NCI-H446 (cell line): ENCODE measurements at places on chromosomes 5 and 9.

GRCh38 chr9:111857555-111858211 is 38.9 kb upstream of the UGCG start:
- no peak for DNase-seq

GRCh38 chr5:76535577-76535976 is 87.6 kb downstream of the F2RL2 start:
- no peak for DNase-seq

- DNase-seq, result no peak
Observed at GRCh38 chr5:1515921-1516571, 7.7 kb downstream of the LPCAT1 start.

- no peak for DNase-seq
Observed at GRCh38 chr9:134324359-134325095, 1.7 kb upstream of the RXRA start.

DNA sequence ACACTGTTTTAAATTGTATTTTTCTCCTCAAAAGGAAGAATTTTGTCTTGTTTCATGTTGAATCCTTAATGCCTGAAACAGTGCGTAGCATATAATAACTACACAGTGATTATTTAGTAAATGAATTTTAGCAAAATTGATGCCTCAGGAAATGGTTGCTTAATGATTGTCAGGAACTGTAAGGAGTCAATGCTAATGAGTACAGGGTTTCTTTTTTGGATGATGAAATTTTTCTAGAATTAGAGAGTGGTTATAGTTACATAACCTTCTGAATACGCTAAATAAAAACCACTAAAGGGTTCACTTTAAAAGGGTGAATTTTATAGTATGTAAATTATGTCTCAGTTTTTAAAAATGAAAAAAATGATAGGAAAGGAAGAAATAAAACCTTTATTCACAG is 14.9 kb downstream of the FAM151B start:
- DNase-seq, result no peak

DNA sequence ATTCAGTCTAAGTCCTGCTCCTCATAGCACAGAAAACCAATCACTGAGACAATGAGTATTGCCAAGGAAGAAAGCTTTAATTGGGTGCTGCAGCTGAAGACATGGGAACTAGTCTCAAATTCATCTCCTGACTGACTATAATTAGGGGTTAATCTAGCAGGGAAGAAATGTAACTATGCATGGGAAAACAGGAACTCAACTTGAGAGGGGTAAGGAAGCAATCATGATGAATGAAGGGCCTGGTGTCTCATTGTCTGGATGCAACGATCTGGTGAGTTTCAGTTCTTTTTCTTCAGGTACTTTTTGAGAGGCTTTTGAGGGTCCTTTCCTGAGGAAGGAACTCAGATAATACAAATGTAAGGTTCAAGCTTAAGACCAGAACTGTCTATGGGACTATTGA is 24.0 kb upstream of the OCLN start:
- no peak for DNase-seq

- no peak for DNase-seq
Observed at GRCh38 chr5:126301056-126301455, 122.2 kb upstream of the GRAMD2B start.

GRCh38 chr5:135582099-135582781 is 3.4 kb upstream of the CXCL14 start:
- DNase-seq, result no peak

DNA sequence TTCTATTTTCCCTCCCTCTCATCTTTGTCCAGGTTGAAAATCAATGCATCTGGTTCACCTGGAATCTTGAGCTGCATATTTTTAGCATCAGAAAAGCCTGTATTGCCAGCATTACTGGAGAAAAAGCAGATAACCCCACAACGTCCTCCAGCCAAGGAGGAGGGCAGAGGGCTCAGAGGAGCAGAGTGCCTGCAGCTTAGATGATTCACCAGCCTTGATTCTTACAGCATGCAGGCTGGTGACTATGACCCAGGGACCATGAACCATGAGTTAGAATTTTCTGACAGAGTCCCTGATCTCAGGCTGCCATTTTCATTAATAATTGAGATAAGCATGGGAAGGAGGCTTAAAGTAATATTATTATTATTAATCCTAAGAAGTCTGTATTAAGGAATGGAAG is 278.2 kb downstream of the BRINP1 start:
- DNase-seq, result no peak

- no peak for DNase-seq
Observed at GRCh38 chr5:148499452-148499851, 115.7 kb downstream of the FBXO38 start.

- no peak for DNase-seq
Observed at GRCh38 chr5:154365823-154366222, 80.0 kb upstream of the SAP30L start.

DNA sequence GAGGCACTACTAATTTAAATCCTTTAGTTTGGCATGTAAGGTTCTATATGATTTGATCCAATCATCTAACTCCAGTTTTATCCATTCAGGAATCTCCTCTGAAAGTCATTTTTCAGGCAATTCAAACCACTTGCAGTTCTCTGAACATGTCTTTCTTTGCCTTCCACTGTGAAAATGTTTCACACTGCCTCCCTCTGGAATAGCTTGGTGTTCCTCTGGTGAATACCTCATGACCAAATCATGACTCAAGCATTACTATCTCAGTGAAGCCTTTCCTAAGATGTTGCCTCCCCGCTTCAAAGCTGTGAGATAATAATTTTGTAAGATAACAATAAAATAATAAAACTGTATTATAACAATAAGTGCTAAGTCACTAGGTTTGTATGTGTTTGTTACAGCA is 981.1 kb downstream of the DTWD2 start:
- DNase-seq, result no peak

DNA sequence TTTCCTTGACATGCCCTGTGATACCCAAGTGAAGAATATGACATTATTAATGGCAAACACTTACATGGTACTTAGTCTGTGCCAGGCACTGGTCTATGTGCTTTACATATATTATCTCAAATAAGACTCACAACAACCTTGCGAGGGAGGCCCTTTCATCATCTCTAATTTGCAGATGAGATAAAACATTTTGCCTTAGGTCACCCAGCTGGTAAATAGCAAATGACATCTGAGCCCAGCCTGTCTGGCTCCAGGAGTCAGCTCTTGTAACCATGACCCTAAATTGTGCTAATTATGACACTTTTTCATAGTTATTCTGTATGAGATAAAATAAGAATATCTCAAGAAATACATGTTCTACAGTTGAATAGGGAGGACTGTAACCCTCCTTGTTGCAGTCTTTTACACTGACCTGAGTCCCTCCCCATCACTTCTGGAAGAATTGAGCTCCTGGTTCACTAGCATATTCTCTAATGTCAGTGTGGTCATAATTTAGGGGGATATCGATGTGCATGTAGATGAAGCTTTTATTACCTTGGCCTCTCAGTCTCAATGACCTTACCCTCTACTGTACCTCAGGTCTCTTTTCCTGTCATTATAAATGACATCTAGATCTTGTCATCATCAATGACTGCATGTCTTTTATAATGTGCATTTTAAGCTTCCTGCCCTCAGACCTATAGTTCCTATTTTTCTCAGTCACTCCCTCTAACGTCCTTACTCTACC is 126.1 kb upstream of the HAPLN1 start:
- DNase-seq, result no peak

GRCh38 chr5:10227379-10227778 is 22.3 kb downstream of the ATPSCKMT start:
- DNase-seq, result no peak

DNA sequence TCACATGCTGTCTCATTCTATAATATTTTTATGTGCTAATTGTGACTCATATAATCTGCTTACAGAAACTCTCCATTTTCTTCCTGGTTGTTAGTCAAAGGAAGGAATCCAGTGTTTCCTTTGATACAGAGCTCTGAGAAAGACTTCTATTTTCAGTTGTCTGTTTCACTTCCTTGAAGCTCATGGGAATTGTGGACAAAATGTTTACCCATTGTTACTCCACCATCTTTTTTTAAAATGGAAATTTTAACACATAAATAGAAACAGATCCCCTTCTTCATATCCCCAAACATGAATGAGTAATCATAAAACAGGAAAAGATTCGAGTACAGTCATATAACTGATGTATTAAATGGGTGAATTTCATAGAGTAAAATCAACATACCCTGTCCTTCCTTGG is 42.0 kb upstream of the KCNN2 start:
- no peak for DNase-seq

DNA sequence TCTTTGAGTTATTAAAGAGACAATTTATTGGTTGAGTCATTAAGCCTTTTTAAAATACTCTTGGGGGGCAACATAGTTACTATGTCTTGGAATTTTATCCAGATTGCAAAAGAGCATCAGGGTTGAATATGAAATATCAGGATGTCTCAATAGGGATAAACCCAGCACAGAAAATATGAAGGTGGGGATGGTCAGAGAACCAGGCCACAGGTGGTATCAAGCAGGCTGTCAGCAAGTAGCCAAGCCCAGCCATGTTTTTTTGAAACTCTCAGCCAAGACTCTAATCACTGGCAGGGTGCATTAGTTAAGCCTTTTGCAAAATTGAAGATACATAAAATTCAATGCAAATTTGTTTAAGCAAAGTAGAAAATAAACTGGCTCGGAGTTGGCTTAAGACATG is 468.9 kb downstream of the DTWD2 start:
- no peak for DNase-seq

GRCh38 chr9:137174722-137175293 is 3.0 kb upstream of the TMEM210 start:
- DNase-seq, result no peak

DNA sequence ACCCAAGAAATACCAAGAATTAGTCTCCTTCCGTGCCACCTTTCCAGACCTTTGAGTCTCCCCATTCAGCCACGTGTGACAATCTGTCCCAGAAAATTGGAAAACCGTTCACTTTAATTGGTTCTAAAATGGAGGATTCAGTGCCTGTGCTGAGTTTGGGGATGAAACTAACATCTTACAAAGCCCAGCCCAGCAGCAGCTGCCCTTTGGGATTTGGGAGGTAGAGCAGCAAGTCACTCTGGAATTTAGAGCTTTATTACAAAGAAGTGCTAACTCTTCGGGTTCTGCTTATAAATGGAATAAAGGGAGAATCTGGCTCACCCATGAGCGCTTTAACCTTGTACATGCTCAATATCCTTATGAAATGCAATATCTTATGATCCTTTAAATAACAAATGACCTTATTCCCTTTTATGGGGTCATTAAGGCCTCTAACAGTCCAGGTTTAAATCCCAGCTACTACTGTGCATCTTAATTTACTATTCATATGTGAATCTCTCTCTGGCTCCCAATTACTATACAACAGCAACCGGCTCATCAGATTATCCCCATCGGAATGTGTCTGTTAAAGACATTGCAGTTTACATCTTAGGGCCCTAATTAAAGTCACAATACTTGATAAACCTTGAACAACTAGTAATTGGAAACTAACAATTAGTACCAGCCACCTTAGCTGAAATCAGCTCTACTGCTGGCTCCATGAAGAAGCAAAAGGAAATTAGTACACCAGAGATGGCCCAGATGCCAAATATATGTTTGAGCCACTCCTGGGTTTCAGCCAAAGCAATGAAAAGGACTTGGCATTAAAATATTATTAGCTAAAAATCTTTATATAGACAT is 271.8 kb upstream of the SMARCA2 start:
- DNase-seq, result peak; percentile 80

GRCh38 chr5:43121913-43122484 is 1.3 kb downstream of the ZNF131 start:
- no peak for DNase-seq

GRCh38 chr9:16885931-16886330 is 15.5 kb upstream of the BNC2 start:
- no peak for DNase-seq

GRCh38 chr5:1511048-1511447 is 12.7 kb downstream of the LPCAT1 start:
- DNase-seq, result no peak

GRCh38 chr9:76866689-76867088 is 39.2 kb downstream of the PRUNE2 start:
- no peak for DNase-seq

DNA sequence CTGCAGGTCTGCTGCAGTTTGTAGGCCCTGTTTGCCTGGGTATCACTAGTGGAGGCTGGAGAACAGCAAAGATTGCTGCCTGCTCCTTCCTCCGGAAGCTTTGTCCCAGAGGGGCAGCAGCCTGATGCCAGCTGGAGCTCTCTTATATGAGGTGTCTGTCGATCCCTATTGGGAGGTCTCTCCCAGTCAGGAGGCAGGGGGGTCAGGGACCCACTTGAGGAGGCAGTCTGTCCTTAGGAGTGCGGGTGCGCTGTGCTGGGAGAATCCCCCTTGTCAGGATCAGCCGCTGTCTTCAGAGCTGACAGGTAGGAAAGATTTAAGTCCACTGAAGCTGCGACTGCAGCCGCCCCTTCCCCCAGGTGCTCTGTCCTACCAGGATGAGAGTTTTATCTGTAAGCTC is 64.9 kb downstream of the CCDC171 start:
- DNase-seq, result no peak

- no peak for DNase-seq
Observed at GRCh38 chr9:79693750-79694149, 122.0 kb downstream of the TLE4 start.

- DNase-seq, result no peak
Observed at GRCh38 chr9:32672469-32672868, 37.0 kb upstream of the TAF1L start.

GRCh38 chr9:34600908-34601307 is 11.0 kb downstream of the RPP25L start:
- DNase-seq, result no peak

- DNase-seq, result no peak
Observed at GRCh38 chr9:19936598-19936997, 147.8 kb upstream of the SLC24A2 start.

- DNase-seq, result no peak
Observed at GRCh38 chr5:43567967-43568366, 11.1 kb upstream of the PAIP1 start.

DNA sequence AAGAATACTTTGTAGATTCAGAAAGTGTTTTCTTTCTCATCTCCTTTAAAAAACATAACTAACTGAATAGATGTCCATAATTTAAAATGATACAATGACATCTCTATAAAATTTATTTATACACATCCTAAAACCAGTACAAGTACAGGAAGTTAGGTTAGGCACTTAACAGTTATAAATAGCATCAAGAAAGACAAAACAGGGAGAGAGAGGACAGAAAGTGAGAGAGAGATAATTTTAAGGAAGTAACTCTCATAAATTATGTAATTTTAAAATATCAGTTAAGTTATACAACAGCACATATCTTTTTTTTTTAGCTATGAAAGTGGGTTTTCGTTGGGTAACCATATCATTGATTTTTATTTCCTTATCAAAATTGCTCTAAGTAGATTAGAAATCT is 1068.6 kb downstream of the TAF11L14 start:
- DNase-seq, result no peak

DNA sequence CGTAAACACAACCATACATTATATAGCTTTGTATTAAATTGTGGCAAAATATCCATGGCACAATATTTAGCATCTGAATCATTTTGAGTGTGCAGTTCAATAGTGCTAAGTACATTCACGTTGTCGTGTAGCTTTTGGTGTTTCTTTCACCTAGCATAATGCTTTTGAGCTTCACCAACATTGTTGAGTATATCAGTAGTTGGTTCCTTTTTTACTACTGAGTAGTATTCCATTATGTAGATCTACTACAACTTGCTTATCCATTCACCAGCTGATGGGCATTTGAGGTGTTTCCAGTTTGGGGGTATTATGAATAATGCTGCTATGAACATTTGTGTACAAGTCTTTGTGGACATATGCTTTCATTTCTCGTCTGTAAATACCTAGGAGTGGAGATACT is 27.3 kb upstream of the CTNNAL1 start:
- no peak for DNase-seq
